ENCODE measurements at places on chromosomes 16 and 17.
A peak's percentile ranks its signal among the peaks of the same experiment; 100 is the strongest.

GRCh38 chr17:36506831-36507230 lies 20.4 kb downstream of the ZNHIT3 start:
- no peak for DNase-seq

DNA sequence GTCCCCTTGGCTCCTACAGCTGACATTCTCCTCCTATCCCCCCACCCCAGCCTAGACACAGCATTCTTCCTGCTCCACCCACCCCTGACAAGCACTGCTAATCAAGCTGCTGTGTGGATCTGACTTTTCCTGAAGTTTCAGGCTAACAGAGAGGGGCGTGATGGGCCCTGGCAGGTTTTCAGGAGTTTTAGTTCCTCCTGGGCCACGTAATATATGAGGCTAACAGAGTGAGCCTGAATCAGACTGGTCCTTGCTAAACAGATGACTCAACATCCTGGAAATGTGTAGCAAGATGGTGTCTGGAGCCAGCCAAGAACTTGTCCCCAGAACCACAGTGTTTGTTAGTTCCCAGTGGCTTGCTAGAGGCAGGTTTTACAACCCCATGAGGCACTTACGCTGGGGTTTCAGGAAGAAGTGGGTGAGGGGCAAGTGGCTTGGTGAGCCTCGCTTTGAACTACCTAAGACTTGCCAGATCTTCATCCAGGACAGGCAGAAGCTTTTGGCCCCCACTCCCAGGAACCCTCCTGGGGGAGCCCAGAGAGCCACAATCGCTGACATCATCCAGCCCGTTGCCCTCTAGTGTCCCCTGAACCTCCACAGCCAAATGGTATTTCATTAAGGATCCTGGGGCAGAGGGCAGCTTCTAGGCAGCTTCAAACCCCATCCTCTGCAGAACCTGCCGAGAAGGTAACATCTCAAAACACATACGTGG lies 15.9 kb downstream of the TMEM92 start:
- DNase-seq, result peak; percentile 83

- DNase-seq, result no peak
Measured at GRCh38 chr17:82097919-82098168, 192 bp downstream of the FASN start.

DNA sequence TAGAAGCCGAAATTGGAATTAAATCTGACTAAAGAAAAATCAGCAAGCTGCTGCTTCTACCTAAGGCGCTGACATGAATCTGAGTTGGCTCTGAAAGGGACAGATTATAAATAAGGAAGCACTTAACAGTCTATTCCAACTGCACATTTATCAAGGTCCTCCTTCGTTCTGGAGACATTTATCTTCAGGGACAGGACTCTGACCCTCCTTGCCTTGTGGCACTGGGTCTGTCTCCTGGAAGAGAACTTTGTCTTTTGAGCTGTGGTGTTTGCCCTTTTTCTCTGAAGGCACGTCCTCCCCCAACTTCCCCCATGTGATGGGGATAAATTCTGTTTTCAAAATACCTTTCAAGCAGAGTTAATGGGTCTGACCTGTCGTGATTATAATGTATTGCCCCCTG lies 47.0 kb upstream of the MARCHF10 start:
- DNase-seq, result no peak

DNA sequence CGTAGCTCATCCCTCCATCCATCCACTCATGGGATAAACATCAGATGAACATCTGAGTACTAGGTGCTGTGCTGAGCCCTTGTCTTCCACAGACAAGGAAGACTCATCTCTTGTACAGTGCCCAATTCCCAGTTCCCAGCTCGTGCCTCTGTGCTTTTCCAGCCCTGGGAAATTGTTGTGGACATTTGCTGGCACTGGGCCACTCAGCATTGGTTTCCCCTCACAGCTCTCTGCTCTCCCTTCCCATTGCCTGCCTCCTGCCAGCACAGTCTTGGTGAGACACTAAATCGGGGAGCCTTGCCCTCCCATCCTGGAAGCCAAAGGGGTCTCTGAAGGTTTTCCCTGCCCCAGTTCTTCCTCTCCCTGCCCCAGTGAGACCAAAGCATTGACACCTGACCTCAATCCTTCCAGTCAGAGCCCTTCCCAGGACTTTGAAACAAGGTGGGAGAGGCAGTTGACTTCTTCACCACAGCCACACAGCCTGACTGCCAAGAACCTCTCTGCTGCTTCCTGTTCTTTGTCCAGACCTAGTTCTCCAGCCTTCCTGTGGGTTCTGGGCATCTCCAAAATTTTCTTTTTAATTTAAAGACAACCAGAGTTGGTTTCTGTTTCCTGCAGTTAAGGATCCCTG lies 50.2 kb downstream of the WSB1 start:
- no peak for DNase-seq

DNA sequence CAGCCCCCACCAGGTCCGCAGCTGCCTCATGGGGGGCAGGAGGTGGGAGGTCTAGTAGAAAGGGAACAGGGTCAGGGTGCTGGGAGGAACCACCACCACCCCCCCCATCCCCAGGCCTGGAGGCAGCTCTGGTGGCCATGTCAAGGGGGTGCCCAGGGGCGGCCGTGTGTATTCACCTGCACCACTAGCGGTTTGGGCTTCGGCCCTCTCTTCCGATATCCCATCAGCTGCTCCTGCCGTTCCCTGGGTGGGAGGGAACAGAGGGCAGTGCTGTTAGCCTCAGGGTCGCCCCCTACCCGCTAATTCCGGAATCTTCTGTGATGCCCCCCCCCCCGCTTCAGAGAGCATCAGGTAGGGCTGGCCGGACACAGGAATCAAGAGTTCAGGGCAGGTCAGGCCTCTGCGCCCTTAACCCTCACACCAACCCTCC lies 3.8 kb downstream of the CBX4 start:
- DNase-seq, result no peak

- no peak for DNase-seq
Measured at GRCh38 chr16:86345516-86345915, 164.8 kb upstream of the FOXF1 start.

DNA sequence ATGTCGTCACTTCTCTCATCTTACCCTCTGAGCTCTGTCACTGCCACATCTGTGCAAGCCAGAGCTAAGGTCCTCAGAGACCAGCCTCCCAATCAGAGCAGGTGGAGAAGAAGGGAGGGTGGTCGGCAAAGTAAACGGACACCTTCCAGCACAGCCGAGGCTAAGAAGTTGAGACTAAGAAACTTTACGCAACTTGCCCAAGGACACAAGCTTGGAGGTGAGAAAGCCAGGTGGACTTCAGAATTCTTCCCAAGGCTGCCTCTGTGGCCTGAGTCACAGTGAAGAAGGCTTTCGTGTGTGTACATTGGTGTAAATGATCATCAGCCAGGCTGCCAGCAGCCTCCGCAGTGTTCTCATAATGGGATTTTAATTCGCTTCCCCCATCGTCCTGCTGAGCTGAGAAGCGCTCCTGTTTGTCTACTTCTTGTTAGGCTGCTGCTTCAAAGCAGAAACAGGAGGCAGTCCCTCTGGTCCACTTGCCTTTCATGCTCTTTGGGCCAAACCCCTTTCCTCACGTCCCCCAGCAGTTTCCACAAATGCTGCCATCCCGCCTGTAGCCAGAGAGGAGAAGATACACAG lies 125.0 kb upstream of the RPL38 start:
- no peak for DNase-seq

DNA sequence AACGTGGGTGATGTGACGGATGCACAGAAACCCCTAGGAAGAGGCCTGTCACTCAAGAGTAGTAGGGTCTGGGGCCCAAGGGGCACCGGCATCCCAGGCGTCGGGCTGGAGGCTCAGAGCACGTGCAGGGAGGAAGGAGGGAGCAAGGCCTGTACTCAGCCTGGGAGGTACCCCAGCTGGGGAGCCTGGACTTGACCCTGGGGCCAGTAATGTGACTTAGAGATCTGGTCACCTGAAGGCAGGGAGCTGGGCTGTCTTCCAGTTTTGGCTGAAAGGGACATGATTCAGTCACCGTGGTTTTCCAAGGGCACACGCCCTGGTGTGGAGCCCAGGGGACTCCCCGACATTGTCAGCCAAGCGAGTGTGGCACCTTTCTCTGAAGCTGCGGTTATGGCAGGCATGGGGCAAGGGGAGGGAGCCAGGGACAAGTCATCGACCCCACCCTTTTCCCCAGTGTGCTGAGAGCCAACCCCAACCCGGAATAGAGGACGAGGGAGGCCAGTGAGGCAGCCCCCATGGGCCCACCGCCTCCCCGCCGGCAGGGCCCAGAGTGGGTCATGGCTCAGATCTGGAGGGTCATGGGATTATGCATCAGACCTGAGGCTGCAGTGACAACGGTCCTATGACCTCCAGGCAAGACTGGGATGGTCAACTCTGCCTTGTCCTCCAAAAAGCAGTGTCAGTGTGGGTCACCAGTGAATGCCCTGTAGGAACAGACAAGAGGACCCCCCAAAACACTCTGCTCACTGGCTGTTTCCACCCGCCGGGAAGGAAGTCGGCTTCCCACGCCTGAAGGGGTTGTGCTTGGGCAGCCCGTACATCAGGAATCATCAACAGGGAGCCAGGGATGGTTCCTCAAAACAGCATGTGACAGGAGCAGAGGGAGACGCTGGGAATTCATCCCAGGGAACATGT lies 41.9 kb downstream of the MEAK7 start:
- no peak for DNase-seq

DNA sequence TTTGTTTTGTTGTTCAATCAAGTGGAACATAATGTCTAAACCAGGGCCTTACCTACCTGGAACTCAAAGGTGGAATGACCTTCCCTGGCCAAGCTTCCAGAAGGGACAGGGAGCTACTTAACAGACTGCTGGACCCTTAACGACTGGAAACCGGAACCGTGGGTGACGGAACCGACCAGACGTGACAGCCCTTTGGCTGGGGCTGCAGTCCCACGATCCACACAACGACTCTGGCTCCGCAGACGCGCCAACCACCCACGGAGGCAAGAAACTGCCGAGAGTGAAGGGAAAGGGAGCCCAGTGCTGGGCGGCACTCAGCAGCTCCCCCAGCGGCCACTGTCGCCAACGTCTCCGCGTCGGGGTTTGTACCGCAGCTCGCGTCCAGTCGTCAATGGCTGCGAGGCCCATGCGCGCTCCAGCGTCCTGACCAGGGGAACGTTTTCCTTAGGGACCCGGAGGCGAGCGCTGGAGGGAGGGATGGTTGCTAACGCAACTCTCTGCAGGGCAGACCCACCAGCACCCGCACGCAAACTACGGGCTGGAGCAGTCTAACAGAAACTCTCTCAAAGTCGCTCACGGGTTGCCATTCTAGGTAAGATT lies 5.5 kb upstream of the KIF22 start:
- DNase-seq, result no peak

DNA sequence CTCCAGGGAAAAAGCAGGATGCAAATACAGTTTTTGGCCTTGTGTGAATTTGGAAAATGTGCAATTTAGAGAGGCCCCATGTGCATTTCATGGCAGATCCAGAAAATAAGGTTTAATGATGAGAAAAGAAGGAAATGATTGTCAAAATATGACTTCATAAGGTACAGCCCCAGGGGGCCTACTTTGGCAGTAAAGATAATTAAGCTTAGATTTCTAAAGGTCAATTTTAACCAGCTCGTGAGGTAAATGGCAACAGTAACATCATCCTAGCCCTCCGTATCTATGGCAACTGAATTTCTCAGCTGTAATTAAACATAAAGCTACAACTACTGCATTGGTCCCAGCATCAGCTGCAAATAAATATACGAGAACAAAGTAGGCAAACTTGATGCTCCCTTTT lies 30.0 kb upstream of the PRSS54 start:
- DNase-seq, result no peak

GRCh38 chr17:6470751-6471521 lies 26.7 kb downstream of the PIMREG start:
- no peak for DNase-seq

- no peak for DNase-seq
Measured at GRCh38 chr16:20004931-20005330, 68.8 kb downstream of the GPR139 start.

- DNase-seq, result no peak
Measured at GRCh38 chr16:14454391-14454790, 175.7 kb downstream of the PARN start.

GRCh38 chr17:63290351-63290750 lies 155.8 kb downstream of the CYB561 start:
- DNase-seq, result no peak

GRCh38 chr17:5203908-5204294 lies 12.2 kb upstream of the ZNF594 start:
- no peak for DNase-seq

GRCh38 chr17:59725691-59726090 lies 18.2 kb downstream of the VMP1 start:
- no peak for DNase-seq

DNA sequence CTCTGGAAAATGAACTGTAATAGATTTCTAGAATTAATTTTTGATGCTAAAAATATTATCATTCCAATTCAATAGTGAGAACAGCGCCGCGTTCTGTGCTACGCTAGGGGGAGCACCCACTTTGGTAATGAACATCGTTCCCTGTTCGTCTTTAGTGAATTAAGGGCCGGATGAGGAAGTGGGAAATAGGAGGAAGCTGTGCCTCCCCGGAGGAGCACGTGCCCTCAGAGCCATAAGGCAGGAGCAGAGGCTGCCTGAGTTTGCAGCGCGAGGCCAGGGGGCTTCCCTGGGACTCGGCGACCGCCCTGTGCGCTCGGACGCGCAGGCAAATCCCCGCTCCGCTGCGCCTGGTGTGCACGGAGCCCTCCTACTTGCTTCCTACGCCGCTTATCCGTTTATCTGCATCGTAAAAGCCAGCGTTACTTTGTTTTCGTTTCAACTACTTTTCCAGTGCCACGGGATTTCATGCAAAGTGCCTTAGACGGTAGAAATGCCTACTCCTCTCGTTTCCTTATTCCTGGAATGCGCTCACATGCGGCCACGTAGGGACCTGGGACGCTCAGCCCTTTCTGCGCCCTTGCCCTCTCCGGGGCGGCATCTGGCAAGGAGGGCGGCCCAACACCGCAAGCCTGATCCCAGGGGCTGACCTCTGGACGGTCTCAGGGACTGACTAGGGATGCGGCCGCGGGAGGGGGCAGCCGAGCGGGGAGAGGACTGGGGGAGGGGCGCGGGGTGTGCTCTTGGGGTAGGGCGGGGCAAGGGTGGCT lies 76.4 kb downstream of the KCNJ12 start:
- DNase-seq, result peak; percentile 75

DNA sequence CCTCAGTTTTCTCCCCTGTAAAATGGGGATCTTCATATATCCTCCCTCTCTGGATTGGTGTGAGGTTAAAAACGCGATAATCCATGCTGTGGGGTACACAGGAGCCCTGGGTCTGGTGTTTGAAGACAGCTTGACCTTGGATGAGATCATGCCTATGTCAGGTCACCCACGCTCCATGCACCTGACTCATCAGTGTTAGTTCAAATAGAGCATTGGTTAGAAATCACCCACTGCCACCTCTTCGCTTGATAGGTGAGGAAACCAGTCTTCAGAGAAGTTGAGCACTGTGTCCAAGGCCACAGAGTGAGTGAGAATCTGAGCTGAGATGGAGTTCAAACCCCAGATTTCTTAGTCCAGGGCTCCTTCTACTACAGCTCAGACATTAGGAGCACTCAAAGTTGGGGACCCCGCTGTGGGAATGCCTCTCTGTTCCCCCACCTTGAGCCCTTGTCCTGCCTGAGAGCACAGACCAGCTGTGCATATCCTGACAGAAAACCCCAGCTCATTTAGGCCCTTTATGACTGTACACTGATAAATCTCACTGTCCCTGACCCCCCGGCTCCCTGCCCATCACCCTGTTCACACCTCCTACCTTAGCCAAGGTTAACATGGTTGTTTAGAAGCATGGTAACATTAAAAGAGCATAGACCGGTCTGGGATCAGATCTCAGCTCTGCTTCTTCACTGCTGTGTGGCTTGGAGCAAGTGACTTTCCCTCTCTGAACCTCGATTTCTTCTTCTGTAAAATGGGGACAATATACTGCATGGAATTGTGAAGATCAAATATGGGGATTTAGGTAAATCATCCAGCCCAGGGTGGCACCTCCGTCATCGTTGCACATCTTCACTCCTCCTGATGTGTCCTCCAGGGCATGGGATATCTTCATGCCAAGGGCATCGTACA lies 22.4 kb upstream of the LGALS9 start:
- DNase-seq, result no peak

- no peak for DNase-seq
Measured at GRCh38 chr16:30893417-30893743, 497 bp downstream of the BCL7C start.
